Left ventricle myocardium superior (tissue), 1 donor: ENCODE measurements at places on chromosomes 3 and 15. TPM values are rescaled to one million over a fixed set of nuclear protein-coding genes. Genes with fewer than 3 reads are reported as not detected.
A peak's percentile ranks its signal among the peaks of the same experiment; 100 is the strongest.

DNA sequence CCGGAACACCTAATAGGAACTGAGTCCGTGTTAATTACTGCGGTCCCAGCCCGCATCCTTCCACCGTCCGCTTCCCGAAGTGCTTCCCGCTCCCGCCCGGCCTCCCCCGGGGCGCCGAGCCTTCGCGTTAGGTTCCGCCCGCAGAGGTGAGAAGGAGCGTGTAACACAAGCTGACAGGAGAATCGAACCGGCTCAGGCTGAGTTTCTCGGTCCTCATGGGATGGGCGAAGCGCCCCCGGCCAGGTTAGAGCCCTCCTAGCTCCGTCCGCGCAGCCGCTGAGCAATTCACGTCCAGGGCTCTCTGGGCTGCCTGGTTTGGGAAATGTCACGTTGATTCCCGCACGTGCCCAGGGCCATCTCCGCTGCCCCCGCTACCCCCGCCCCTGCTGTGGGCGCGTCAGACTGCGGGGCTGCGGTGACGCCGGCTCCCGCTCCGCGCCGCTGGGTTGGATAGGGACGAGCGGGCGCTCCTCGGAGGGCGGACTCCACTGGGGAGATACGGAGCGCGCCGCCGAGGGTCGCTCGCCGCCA lies 954 bp downstream of the CLDN11 start:
- peak; percentile 41 for DNase-seq

DNA sequence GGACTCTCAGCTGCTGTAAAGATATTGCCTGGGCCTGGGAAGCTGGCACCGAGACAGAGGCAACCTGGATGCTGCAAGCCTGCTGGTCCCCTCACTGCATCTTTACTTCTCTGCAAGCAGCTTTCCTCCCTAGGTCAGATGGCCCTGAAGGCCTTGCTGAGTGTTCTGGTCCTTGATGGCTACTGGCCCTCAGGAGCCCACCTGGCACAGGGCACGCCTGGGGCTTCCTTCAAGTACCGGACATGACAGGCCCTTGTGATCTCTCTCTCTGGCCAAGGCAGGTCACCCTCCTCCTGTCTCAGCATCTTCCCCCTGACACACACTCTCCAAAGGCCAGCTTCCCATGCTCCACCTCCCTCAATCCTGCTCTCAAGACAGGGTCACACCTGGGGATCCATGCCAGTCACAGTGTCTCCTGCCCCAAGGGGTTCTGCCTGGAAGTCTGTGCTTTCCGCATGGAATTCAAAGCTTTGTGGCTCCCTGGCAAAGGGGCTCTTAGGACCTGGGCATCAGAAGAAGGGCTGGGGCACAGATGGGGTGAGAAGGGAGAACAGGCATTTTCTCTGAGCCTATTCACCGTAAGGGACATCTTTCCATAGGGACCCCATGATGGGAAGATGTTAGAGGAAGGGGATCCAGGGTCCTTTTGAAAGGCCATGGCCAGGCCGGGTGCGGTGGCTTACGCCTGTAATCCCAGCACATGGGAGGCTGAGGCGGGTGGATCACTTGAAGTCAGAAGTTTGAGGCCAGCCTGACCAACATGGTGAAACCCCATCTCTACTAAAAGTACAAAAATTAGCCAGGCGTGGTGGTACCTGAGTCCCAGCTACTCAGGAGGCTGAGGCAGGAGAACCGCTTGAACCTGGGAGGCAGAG lies 4.7 kb upstream of the PAQR5 start:
- DNase-seq, result no peak

GRCh38 chr15:40952901-40953712 lies at the start of gene CHAC1:
Gene CHAC1, plus strand, starts transcription at chr15:40953471. Its CDS starts 113 bp downstream, at chr15:40953584.
- DNase-seq, result peak; percentile 96

GRCh38 chr3:185796431-185797107 lies 28.3 kb downstream of the IGF2BP2 start:
- DNase-seq, result no peak

DNA sequence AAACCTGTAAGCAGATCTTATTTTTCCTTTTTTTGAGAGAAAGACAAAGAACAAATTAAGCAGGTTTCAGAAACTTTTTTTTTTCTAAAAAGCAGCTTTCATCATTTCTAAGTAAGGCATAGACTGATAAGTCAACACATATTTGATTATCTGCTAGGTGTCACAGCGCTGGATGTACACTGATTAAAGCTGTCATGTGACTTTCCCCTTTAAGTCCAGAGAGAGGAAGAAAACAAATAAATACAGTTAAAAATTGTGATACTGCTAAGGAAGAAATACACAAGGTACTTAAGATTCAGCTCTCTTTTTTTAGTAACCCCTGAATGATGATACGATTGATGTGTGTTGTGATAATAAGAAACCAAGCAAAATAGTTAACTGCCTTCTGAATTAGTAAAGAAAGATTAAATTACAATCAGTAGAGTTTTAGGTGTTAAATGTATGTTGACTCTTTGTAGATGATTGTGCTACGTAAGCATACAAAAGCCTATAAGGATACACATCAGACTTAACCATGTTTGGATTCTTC lies 2.8 kb downstream of the GLCE start:
- DNase-seq, result no peak

DNA sequence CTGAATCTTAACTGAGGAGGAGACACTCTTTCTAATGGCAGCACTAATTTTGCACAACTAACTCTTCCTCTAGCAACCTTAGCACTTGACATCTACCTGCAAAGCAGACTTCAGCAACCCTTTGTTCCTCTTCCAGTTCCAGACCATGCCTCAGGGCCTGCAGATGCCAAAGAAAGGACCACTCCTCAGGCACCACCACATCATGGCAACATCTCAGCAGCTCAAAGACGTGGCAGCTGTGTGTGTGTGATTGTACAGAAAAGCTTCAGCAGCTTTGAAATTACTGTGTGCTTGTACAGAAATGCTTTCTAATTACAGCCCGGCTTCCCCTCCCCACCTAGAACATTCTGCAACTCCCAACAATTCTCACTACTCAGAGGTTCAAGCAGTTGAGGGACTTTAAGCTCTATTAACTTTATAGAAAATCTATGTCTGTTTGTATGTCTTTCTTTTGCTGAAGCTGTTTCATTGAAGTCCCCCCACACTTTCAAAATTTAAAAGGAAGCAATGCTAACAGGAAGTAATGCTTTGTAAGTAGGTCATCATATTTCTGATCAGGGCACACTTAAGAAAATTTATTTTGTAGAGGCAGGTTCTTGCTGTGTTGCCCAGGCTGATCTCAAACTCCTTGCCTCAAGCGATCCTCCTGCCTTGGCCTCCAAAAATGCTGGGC lies 115.2 kb downstream of the CD47 start:
- DNase-seq, result no peak

- no peak for DNase-seq
Observed at GRCh38 chr15:96790004-96790403, 459.5 kb downstream of the NR2F2 start.

The CEMIP gene
- total RNA-seq, result not detected

The GRM2 gene
- total RNA-seq, result 0.07 TPM

The TGM5 gene
- total RNA-seq, result not detected
